ENCODE measurements at places on chromosomes 13 and 19. TPM values are rescaled to one million over a fixed set of nuclear protein-coding genes. Genes with fewer than 3 reads are reported as not detected.

KLF1 gene
- total RNA-seq, result not detected

ZNF682 gene
- total RNA-seq, result 1.7 TPM

APC2 gene
- 0.50 TPM for total RNA-seq

ERFL gene
- total RNA-seq, result under 0.01 TPM

ICAM5 gene
- 1.8 TPM for total RNA-seq

NCR1 gene
- total RNA-seq, result not detected

EPSTI1 gene
- total RNA-seq, result 2.4 TPM

HCST gene
- total RNA-seq, result 0.22 TPM

Data from uterine smooth muscle cell (primary cell).